CD8-positive, alpha-beta memory T cell (primary cell): ENCODE measurements at places on chromosomes 13 and 19.

DNA sequence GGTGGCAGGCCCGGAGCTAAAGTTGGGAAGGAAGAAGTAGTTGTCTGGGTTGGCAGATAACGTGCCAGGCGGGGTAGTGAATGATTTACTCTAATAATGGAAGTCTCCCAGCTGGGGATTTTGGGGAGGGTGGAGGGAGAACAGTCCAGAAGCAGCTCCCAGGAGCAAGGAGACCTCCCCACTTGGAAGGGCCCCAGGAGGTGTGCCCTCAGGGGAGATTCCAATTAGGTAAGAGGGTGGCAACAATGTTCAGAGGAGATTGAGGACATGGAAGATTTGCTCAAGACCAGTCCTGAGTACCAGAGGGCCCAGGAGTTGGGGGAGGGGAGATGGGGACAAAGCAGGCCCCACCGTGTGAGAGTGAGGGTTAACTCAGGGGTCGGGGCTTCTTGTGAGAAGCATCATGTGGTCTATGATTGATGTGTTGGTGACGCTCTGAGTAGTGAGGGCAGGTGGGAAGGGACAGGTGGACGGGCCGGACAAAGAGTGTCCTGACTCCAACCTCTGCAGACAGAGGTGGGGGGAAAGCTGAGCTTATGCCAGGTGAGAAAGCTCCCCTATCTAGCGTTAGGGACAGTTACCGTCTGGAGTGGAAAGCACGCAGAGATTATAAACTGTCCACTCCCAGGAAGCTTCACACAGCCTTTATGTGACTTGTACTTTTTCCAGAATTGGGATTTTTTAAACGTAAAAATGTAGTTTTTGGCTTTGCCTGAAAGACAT, 3.5 kb downstream of the SPINT2 start:
- no peak for DNase-seq

DNA sequence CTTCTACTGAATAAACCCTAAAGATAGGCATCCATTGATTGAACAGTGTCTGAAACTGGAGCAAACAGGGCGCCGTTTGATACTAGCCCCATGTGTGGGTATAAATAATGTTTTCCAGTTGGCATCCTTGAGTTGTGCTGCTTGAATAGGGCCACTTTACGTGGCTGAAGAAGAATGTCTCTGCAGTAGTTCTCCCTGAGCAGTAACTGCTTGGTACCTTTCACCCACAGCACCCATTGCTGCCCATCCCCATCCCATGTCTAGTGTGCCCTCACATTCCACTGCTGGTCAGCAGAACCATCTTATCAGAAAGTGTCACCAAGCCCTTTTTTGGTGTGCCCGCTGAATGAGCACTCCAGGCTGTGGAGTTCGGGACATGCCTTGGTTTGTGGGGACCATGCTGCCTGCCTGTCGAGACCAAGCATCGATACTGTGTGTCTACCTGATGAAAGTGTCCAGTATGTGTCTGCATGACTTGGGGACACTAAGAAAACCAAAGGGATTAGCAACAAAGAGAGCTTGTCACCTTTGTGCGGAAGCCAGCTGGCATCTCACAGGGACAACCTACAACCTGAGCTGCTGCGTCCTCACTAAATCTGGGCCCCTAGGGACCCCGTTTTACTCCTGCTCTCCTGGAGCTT, 162.0 kb downstream of the TM9SF2 start:
- DNase-seq, result no peak

DNA sequence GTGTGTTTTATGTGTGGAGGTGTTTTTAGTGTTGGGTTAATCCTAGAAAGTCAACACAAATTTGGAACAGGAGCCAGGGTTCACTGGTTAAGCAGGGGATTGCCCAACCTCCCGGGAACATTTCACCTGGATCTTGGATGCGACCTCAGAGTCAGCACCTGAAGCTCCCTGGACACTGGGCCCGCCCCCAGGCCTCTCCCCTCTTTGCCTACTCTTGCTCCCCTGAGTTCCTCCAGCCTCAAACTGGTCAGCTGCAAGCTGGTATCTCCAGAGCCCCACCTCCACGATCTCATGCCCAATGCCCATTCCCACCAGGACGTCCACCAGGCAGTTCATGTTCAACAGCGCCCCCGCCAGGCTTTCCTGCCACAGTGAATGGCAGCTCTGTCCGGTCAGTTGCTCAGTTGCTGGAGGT, 9.7 kb downstream of the HSD17B14 start:
- DNase-seq, result no peak

DNA sequence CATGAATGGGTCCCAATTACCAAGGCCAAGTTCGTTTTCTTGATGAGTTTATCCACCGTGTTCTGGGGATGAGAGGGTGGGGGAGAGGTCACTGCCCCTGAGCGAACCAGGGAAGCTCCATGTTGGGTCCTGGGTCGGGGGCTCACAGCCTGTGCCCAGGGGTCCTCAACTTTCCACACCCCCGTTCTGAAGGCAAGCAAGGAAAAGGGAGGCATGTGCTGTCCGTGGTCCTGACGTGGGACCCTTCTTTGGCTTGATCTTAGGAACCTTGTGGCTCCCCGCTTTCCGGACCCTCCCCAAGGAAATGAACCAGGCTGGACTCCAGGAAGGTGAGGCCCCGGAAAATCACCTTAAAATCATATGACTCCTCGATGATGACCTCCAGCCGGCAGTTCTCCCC, 18.2 kb upstream of the MEIS3 start:
- DNase-seq, result no peak

DNA sequence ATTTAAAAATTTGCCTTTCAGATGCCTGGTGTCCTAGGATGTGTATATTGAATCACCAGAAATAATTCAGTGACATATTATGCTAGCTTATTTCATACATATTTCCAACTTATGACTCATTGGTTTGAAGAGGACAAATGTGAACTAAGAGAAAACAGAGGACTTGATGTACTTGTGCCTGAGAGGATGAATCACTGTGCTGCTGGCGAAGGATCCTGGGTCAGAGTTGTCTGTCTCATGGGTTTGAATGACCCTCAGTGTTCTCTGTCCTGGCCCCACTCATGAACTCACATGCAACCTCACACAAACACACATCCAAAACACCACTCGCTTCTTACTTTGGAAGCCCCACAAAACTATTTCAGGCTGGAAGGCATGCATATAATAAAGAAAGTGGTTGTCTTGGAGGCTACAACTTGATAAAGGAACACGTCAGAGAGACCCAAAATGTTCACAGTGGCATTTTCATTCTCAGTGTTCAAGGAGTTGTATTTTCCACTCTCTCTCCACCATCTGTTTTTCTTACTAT, 129.0 kb upstream of the SPRY2 start:
- no peak for DNase-seq

DNA sequence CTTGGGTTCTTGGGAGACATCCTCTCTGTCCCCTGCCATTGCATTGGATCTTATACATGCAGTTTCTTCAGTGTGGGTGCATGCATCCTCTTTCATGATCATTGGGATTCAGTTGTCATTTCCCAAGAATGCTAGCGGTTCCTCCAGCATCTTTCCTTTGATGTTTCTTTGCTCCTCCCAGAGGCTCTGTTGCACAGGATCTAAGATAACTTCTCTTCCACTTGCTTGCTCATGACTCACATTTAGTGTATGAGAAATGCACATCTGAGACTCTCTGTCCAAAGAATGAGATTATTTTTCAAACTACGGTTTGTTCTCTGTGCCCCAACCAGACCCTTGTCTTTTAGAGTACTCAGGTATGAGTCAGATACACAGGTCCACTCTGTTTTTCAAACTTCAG, 197.1 kb downstream of the NDFIP2 start:
- no peak for DNase-seq

GRCh38 chr19:45499196-45500180, 1.2 kb downstream of the PPM1N start:
- DNase-seq, result peak; percentile 73

GRCh38 chr13:114042066-114042815, 68.4 kb upstream of the C13orf46 start:
- no peak for DNase-seq

GRCh38 chr13:114068656-114069318, 63.6 kb downstream of the RASA3 start:
- DNase-seq, result no peak

- peak; percentile 64 for DNase-seq
These were observed 15.2 kb upstream of the PAK4 start for GRCh38 chr19:39110263-39110967.

DNA sequence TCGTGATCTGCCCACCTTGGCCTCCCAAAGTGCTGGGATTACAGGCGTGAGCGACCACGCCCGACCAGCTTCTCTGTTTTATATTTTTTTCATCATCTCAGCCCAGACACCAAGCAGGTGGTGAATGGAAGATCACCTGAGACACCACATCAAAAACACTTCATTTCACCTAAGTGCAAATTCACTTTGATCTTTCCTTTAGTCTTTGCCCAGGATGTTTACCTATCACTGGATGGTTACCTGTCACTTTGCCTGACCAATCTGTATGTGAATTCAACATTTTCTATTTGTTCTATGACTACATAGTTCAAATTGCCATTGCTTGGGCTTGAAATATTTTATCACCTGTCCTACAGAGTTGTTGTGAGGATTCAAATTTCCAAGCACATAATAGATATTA, 65.7 kb downstream of the PAN3 start:
- DNase-seq, result no peak

DNA sequence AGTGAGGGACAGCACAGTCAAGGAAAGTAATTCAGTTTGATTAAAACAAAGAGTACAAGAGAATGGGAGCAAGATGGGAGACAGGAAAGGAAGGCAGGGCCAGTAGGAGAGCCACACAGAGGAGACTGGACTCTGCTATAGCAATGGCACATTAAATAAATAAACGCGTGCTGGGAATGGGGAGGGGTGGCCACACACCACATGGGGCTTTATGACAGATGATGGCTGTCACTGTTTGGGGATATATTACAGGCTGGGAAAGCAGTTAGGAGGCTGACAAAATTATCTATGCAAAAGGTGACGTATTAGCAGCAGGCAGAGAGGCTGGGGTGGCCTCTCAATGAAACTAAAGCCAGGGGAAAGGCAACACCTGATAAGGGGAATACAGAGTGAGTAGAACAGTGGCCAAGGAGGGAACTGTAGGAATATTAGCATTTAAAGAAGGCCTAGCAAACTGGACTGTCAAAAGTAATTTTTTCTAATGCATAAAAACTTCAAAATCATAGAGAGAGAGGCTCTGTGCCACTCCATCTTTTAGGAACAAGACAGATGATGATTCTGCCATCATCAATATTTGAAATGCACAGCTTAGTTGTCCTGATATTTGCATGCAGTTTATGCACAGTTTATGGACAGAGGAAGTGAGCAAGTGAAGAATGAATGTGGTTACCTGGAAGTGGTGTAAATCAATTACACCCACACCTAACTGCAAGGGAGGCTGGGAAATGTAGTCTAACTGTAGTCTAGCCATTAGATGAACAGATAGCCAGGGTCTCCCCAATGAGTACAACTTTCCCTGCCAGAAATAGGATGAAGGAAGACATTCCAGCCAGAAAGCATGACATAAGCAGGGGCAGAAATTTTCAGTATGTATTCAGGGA, 346.5 kb downstream of the FOXO1 start:
- DNase-seq, result no peak

DNA sequence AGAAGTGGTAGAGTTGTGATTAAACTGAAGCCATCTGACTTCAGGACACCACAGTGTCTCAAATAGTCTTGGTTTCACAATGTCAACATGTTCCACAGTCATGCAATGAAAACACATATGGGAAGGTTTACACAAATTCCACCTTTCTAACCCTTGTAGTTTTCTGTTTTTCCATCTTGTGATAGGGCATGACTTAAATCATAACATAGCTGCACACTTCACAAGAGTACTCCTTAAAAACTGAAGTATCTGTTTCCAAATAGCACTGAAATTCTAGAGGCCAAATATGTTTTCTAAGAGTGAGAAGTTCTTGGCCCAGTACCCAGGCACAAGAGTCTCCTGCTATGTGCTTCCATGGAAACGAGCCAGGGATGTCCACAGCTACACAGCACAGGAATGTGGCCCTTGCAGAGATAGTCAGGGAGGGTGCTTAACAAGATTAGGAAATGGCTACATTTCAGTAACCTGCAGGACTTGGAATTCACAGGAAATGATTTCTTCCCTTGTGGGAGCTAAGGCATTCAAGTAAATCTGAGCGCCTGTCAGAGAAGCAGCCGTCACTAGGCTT, 269.1 kb downstream of the NDFIP2 start:
- DNase-seq, result no peak

DNA sequence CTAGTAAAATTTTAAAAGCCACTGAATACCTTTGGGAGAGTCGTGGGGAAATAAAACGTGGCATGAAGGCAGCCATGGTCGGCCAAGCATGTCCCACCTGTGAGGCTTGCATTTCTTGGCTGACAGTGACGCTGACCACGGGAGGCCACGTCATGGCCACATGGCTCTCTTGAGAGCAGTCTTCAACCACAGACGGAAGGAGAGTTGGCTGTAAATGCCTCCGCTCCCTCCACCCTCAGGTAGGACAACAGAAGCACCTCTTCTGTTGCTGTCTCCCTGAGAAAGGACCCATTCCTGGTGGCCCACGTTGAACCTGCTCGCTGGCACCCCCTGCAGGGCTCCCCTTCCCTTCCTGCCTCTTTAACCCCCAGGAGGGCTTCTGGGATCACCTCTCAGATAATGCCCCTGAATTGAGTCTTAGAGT, 10.6 kb upstream of the LRRC25 start:
- DNase-seq, result no peak

DNA sequence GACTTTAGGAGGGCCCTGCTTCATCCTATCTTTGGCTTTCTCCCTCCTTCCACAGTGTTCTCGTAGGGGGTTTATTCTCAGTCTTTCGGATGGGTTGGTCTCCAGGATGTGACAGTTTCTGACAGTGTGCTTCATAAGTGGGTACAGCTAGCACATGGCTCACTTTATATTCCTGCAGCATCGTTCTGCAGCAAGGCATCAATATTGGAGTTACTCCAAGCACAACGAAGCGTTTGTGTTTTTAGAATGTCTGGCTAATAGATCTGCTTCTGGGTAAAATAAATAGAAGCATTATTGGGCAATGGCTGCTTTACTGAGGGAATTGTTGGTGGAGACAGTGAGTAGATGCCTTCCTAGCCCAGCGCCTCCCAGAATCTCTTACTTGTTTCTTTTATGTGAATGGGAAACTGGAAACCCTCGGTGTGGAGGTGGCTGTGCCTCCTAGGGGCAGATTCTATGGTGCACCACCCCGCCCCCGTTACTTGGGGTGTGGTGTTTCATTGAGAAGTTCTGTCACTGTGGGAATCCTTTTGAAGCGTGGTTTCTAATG, 2.0 kb downstream of the FARP1 start:
- no peak for DNase-seq

DNA sequence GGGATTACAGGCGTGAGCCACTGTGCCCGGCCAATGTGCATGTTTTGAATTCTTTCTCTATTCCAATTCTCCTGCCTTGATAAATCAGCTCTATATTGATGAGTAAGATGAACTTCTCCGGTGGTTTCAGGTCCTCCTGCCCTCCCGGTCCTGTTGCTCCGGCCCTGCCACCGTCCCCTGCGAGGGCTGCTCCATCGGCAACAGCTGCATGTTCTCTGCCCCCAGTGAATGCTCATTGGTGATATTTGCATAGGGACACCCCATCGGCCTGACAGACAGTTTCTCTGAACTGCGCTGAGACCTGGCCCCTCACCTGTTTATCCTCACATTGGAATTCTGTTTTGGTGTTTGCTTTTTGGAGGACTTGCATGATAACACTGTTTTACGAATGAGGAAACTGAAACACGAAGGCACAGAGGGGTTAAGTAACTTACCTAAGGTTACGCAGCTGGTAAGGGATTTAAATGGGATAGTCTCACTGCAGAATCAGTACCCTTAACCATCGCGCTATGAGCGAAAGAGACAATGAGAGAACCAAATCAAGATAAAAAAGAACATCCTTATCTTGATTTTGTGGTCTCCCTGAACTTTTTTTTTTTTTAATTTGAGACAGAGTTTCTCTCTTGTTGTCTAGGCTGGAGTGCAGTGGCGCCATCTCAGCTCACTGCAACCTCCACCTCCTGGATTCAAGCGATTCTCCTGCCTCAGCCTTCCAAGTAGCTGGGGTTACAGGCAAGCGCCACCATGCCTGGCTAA, 32.2 kb downstream of the ZNF557 start:
- DNase-seq, result no peak
